ENCODE measurements at places on chromosomes 11 and 22. TPM values are rescaled to one million over a fixed set of nuclear protein-coding genes. Genes with fewer than 3 reads are reported as not detected.

DNA sequence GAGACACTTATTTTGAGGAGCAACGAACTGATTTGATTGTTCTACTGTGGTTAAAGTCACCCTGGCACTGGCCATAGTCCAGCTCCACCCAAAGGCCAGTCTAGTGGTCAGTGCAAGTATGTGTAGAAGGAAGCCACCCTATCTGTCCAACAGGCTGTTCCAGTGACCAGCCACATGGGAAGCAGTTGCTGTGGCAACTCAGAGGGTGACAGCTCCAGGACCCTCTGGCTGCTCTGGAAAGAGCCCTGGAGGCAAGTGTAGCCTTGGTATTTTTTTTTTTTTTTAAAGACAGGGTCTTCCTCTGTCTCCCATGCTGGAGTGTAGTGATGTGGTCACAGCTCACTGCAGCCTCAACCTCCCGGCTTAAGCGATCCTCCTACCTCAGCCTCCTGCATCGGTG is 27.8 kb downstream of the LMO1 start:
- DNase-seq: no peak

GRCh38 chr11:845872-846495 is 3.3 kb downstream of the TSPAN4 start:
- DNase-seq: no peak

- no peak for DNase-seq
Measured at GRCh38 chr11:120518356-120518755, 6.8 kb downstream of the GRIK4 start.

GRCh38 chr11:88411265-88411664 is 73.7 kb upstream of the CTSC start:
- DNase-seq: peak; percentile 77

DNA sequence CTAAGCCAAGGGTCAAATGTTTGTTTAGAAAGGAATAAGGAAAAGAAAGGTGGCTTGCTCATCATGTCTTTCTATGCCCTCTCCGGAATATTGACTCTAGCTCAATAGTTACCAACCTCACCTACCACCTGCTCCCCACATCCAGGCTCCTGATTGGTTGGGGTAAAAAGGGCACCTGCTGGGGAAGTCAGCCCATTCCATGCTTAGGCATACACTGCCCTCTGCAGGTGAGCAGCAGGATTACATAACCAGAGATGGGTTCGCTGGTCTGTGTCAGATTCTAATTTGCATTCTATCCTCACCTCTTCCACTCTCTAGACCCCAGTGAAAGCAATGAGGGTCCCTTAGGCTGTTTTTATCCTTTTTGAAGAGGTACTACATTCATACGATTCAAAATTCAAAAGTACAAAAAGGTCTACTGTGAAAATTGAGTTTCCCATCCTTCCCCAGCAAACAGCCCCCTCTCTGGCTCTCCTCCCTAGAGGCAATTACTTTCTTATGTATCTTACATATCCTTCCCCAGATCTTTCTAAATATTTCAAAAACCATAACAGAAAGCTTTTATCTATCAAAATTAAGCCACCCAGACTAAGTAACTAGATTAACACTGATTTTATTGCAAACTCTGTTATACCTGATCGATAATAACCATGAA is 98.0 kb upstream of the ASPHD2 start:
- peak; percentile 44 for DNase-seq

DNA sequence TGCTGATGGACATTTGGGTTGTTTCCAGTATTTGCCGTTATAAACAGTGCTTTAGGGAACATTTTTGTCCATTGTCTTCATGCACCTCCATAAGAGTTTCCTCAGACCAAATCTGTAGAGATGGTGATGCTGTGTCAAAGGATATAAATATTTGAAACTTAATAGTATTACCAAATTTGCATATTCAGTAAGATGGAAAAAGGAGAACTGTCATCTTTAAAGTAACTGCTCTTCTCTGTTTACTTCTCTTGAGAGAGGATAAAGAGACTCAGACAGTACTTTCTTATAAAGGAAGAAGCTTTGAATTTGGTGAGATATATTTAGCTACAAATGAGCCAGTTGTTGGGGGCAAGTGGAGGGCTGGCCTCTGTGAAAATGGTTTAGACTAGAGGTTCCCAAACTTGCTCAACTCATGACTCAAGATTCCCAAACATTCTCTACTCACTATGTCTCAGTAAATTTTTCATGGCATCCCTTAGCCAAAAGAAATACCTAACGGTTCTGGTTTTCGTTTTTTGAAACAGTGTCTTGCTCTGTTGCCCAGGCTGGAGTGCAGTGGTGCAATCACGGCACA is 26.2 kb downstream of the SHISA8 start:
- no peak for DNase-seq

GRCh38 chr11:96393753-96394348 is 4.0 kb downstream of the JRKL start:
- DNase-seq: peak; percentile 44

DNA sequence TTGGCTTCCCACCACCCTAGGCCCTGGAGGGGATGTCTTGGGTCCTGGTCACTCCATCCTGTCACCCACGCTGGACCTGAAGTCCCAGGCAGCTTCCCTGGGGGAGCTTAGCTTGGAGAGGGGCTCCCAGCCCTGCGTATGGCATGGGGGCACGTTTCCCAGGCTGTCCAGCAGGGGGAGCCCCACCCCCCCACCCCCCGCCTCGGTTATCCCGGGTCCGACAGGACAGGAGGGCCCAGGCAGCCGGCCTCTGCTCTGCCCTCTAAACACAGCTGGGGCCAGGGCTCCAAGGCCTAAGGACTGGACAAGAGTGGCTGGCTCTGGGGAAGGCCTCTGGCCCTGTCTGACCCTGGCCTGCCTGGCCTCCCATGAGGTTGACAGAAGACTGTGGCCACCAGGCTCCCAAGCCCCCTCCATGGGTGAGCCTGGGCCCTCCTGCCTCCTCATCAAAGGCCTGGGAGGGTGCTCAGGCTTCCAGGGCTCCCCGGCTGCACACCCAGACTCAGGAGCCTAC is 104.8 kb downstream of the NECTIN1 start:
- no peak for DNase-seq

GRCh38 chr11:108734956-108735559 is 70.2 kb downstream of the DDX10 start:
- peak; percentile 11 for DNase-seq

- DNase-seq: peak; percentile 89
Measured at GRCh38 chr22:39176143-39176713, 23.7 kb upstream of the CBX7 start.

DNA sequence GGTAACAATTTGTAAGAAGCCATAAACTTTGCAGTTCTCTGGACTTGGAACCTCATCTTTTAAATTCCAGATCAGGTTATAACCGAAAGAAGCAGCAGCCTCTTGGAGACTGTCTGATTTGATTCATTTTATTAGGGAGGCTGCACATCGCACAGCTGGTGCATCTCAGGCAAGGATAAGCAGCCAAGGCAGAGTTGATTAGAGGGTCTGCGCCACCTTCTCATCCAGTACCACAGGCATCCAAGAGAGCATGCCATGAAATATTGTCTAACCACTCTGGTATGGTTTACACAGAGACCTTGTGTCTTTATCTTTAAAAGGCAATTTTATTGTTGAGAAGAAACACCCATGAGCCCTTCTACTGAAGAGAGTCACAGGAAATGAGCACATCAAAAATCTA is 16.2 kb upstream of the CWF19L2 start:
- DNase-seq: no peak

DNA sequence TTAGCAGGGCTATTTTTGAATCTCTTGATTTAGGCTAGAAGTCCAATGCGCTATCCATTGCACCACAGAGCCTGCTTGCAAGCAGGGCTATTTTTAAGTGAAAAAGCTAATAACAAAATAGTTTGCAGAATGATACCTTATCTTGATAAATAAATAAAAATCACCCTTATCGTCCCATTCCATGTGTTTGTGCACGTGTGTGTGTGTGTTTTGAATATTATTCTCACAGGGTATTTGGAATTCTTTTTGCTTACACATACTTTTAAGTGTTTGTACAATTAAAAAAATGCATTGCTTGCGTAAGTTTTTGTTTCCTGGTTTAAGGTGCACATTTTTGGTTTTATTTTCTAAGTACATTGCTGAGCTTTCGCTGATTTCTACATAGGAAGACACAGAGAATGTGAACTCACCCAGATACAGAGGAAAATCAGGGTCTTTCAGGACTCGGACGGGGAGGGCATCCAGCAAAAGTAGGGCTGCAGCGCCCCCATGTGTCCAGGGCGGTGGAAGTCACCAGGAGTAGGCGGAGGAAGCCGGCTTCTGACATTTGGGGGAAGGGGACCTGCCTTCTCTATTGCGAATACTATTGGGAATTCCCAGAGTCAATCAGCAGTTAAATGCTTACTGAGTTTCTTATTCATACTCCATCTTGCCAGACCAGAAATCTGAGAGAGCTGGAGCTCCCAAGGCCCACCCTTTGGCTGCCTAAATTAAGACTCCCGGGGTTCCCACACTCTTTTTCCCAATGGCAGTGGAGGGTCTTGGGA is 27.3 kb downstream of the SLC1A2 start:
- DNase-seq: peak; percentile 70

DNA sequence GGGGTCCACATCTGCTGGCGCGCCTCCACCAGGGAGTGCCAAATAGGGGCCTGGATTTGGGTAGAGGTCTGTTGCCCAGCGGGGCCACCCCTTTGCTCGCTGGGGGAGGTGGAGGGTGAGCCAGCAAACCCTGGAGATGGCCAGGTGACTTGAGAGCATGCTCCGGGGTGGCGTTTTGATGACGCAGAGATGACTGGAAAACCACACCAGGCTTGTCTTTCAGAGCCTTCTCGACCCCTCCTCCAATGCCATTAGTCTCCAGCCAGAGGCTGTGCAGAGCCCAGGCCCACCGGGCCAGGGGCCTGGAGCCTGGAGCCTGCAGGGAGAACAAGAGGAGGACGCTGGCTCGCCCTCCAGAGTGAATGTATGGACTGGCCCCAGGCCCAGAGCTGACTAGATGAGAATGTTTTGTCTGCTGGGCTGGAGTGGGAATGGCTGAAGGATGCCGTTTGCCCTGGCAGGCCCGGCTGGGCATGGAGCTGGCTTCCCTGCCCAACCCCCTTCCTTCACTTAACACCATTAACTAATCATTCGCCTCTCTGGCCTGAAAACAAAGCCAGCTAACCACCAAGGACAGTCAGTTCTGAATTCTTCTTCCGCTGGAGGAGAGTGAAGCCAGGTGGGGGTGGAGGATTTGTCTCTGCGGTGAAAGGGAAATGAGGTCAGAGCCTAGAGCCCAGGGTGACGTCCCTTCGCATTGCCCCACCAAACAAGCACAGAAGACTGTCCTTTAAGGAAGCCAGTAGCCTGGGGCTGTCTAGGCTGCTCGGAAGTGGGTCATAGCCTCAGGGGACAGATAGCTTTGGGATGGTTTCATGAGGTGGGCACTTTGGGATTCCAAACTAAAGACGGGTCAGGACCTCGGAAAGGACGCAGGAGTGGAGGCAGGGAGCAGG is 1.6 kb upstream of the MCAM start:
- DNase-seq: no peak

DNA sequence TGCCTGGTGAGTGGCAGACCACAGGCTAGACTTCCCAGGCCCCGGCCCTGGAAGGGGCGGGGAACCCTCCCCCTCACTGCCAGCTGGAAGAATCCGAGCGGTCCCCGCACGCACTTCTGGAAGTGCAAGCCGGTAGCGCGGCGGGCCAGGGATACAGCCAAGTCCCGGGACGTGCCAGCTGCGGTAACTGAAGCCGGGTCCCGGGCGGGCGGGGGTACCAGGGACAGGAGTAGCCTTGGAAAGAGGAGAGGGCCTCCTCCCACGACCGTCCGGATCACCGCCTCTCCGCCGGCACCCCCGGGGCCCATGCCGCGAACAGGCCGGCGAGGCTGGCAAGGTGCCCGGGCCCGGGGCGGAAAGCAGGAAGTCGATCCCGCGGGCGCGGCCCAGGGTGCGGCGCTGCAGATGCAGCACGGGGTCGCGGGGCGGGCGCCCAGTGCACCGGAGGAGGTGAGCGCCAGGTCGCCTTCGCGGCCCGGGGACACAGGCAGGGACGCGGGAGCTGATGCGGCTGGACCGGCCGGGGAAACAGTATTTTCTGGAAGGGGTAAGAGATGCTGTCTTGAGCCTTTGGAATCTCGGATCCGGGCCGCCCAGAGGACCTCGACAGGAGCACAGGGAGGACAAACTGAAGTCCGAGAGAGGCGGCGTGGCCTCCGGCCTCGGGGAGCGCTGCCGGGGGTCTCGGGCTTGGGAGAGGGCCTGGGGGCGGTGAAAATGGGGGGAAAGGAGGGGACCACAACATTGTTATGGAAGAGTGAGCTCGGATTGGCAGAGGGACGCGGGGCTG is 783 bp upstream of the SLC35C1 start:
- peak; percentile 21 for DNase-seq

- no peak for DNase-seq
Measured at GRCh38 chr11:128713595-128713994, 19.7 kb downstream of the FLI1 start.

The KCNJ5 gene
- 0.29 TPM for total RNA-seq

The OLFML1 gene
- not detected for total RNA-seq

The TBX10 gene
- total RNA-seq: not detected

The BTG4 gene
- total RNA-seq: 0.17 TPM

The KRTAP5-1 gene
- total RNA-seq: not detected

The TPBGL gene
- total RNA-seq: not detected

All from LHCN-M2 (cell line).